ENCODE measurements at places on chromosomes 3 and 15.

- no peak for DNase-seq
These were observed 38.0 kb downstream of the BBS4 start for GRCh38 chr15:72724028-72724427.

DNA sequence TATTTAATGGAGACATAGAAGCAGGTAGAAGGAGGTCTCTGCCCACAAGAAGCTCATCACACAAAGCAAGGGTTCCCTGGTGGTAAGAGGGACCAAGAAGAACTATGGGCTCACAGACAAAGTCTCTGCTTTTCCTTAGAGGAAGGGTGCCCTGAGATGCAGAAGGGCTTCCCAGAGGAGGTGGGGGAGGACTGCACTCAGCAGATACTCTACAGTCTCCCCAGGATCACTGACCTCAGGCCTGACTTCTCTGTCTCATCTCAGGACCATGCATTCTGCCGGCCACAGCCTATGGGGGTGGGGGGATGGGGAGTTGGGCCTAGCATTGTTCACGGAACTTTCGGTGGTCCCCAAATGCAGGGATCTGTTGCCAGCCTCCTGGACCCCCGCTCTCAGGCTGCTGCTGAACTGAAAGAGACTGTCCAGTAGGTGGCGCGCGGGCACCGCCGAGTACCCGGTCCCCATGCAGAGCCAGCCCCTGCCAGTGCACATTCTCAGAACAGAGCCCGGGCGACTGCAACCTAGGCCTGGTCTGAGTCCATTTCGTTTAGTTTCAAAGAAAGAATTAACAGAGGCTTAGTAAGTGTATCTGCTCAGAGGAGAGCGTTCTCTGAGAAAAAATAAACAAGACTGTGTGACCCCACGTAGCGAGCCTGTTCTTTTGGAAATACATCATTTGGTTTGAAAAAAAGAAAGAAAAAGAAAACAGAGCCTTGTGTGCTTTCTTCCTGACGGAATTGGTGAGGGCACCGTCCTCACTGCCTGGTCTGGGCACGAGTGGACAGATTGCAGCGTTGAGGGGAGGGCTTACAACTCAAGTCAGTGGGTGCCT, 74.1 kb downstream of the LRTM1 start:
- DNase-seq: no peak

GRCh38 chr3:49349348-49350114, 8.6 kb downstream of the GPX1 start:
- no peak for DNase-seq

- DNase-seq: no peak
These were observed 18.3 kb upstream of the RFX7 start for GRCh38 chr15:56261854-56262509.

DNA sequence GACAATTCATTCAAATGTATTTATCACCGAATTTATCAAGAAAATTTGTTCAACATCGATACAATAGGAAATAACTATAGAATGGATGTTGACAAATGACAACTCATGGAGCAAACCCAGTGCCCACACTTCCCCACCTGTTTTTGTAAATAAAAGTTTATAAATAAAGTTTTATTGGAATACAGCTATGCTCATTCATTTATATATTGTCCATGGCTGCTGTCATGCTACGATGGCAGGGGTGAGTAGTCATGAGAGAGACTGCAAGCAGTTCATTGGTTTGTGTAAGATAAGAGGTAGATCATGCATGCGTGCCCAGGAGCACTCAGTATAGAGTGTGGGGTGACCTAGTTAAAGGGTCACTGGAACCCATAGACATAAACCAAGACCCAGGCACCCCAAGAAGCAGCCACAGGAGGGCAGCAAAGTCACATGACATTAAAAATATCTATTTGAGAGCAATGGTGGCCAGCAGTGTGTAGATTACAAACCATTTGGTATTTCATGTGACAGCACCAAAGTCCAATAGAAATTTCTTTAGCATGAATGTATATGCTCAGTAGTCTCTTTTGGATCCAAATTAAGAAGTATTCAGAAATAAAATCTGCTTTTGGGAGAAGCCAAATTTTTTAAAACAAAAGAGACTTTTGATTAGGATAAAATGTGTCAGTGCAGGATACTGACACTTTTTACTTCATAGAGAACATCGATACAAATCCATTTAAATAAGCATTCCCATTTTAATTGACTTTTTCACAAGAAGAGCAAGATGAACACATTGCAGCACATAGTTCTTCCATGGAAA, 794.8 kb downstream of the MCTP2 start:
- DNase-seq: no peak

- DNase-seq: no peak
These were observed 1239.2 kb downstream of the NSUN3 start for GRCh38 chr3:95302044-95302443.

DNA sequence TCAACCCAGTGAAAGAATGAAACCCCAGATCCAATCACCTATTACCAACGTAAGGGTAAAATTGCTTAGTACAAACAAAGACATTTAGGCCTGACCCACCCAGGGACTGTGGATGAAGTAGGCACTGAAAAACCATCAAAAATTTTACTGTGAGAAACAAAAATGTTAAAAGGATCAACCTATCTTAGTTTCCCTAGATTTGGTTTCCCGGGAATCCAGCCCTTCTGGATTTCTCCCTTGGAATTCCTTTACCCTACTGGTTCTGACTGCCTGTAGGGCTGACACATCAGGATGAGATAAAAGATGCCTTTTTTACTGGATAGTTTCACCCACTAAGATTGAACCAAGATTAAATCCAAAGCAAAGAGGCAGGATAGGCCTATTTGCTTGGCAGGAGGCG, 102.7 kb downstream of the SCAPER start:
- no peak for DNase-seq

GRCh38 chr3:42192334-42193200, 73.4 kb downstream of the CCK start:
- no peak for DNase-seq

DNA sequence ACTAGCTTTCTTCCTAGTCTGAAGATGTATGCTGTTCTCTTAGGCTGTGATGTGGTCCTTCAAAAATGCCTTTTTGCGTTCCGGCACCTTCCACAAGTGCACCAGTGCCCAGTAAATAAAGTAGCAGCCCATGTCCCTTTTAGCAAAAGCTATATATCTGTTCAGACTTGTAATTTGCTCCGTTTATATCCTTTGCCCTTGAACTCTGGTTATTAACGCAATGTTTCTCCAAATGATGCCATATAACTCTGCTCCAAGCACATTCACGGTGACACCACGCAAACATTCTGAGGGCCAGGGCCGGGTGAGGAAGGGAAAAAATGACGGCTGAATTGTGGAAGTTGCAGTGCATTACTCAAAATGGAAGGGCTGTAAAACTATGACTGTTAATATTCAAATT, 1001.1 kb upstream of the NR2F2 start:
- DNase-seq: no peak

DNA sequence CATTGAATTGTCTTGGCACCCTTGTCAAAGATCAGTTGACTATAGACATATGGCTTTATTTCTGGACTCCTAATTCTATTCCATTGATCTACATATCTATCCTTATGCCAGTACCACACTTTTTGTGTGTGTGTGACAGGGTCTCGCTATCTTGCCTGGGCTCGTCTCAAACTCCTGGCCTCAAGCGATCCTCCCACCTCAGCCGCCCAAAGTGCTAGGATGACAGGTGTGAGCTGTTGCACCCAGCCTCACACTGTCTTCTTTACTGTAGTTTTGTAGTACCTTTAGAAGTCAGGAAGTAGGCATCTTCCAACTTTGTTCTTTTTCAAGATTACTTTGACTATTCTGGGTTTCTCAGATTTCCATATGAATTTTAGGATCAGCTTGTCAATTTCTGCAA, 24.3 kb downstream of the CDAN1 start:
- no peak for DNase-seq

DNA sequence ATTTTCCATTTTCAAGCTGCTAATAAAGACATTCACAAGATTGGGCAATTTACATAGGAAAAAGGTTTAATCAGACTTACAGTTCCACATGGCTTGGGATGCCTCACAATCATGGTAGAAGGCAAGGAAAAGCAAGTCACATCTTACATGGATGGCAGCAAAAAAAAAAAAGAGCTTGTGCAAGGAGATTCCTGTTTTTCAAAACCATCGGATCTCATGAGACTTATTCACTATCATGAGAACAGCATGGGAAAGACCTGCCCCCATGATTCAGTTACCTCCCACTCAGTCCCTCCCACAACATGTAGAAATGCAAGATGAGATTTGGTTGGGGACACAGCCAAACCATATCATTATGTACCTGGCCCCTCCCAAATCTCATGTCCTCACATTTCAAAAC, 202.0 kb downstream of the FNDC3B start:
- no peak for DNase-seq

DNA sequence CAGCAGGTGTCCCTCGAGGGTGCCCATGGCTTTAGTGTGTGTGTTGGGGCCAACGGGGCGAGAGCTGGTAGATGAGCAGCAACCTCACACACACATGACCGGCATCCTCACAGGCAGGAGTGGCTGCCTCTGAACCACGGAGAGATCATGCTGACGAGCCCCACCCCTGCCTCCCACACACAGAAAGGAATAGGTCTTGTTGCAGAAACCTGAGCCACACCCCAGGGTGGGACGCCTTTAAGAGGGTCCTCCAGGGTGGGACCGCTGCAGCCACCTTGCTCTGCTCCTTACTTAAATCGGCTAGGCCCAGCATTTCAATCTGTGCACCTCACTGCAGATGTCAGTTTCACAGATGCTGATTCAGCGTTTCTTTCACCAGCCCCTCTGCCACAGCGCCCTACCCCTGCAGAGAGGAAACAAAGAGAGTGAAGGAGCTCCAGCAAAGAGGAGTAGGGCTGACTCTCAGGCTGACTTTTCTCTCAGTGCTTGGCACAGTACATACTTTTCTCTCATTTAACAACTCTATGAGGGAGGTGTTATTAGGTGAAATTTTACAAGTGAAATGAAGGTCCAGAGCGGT, 61.2 kb upstream of the EPHB3 start:
- DNase-seq: no peak

DNA sequence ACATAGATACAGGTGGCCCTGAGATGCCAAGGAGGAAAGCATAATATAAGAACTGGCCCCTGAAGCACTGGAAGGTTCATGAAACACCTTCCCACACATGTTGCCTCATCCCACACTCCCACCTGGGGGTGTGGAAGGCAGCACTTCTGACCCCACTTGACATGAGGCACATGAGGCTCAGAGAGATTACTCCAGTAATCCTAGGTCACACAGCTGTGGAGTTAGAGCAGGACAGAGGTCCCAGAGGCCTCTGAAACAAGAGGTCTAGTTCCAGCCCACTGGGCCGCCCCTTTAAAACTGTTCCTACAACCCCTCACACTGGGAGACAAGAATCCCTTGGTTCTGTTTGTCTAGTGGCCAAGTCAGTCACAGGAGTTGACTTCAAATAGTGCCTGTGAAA, 7.2 kb downstream of the SSUH2 start:
- DNase-seq: no peak

DNA sequence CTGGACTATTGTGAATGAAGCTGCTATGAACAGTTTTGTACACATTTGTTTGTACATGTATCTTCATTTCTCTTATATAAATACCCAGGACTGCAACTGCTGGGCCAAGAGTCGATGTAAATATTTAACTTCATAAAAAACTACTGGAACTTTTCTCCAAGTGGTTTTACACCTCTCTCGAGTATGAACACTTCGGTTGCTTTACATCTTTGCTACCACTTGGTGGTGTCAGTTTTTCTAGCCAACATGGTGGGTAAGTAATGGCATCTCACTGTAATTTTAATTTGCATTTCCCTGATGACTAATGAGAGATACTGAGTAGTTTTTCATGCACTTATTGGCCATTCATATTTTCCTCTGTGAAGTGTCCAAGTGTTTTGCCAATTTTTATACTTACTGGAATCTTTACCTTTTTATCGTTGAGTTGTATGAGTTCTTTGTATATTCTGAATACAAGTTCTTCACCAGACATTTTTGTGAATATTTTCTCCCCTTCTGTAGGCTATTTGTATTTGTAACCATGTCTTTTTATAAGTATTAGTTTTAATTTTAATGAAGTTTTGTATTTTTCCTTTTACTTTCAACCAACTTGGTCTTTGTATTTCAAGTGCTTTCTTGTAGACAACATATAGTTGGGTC, 44.4 kb downstream of the PCOLCE2 start:
- no peak for DNase-seq

DNA sequence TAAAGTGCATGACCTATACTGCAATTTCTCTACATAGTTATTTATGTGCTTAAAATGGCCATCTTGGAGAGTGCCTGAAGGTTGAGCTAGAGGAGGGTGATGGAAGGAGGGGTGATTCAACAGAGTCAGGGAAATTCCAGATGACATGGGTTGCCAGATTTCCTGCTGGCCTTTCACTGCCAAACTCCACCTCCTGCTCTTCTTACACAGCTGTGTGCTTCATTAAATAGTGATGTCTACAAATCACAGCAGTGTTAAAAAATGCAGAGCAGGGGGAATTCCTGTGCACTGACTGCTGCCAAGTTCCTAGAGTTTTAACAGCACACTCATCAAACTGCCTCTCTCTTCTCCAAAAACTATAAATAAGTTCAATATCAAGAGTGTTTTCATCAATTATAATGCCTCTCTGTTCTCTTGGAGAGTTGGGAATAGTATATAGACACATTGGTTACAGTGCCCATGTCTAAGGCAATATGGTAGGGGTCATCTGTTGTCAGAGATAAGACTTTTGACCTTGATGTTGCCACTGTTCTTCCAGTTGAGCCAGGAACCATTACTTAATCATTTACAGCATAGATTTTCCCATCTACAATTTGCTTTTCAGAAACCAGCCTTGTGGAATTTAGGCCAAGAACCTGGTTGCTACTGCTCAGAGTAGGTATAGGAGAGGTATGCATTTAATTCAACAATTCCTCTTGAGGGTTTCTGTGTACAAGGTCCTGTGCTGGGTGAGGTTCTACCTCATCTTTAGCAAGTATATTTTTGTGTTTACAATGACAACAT, 79.6 kb downstream of the TP63 start:
- DNase-seq: no peak

- no peak for DNase-seq
These were observed 96.4 kb downstream of the FNDC3B start for GRCh38 chr3:172135820-172136219.

- no peak for DNase-seq
These were observed 80.1 kb upstream of the ARL6 start for GRCh38 chr3:97684490-97684889.

DNA sequence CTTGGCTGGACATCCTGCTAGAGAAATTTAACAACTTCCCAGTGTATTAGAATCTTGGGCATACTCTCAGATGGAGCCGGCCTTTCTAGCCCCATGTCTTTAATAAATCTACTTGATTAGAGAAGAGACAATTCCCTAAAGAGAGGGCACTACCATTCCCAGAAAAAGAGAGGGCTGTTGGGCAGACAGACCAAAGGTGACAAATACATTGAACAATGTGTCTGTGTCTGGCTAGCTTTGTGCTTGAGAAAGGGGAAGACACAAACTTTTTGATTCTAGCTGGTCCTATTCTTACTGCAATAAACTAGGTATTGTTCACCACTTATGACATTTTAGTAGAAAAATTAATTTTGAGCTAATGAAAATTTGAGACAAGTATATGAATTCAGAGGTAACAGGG, 57.7 kb downstream of the DUT start:
- DNase-seq: no peak

GRCh38 chr3:25257026-25257425, 171.0 kb upstream of the RARB start:
- DNase-seq: no peak
